ENCODE measurements at places on chromosomes 7 and 10. TPM values are rescaled to one million over a fixed set of nuclear protein-coding genes. Genes with fewer than 3 reads are reported as not detected.

ABI1 gene
- 95.8 TPM for total RNA-seq

SKAP2 gene
- total RNA-seq: 38.2 TPM

AASS gene
- total RNA-seq: 11.3 TPM

AKR1D1 gene
- 2.2 TPM for total RNA-seq

CPVL gene
- 109 TPM for total RNA-seq

RBM17 gene
- 290 TPM for total RNA-seq

CCDC3 gene
- 1.9 TPM for total RNA-seq

C10orf53 gene
- not detected for total RNA-seq

DNA sequence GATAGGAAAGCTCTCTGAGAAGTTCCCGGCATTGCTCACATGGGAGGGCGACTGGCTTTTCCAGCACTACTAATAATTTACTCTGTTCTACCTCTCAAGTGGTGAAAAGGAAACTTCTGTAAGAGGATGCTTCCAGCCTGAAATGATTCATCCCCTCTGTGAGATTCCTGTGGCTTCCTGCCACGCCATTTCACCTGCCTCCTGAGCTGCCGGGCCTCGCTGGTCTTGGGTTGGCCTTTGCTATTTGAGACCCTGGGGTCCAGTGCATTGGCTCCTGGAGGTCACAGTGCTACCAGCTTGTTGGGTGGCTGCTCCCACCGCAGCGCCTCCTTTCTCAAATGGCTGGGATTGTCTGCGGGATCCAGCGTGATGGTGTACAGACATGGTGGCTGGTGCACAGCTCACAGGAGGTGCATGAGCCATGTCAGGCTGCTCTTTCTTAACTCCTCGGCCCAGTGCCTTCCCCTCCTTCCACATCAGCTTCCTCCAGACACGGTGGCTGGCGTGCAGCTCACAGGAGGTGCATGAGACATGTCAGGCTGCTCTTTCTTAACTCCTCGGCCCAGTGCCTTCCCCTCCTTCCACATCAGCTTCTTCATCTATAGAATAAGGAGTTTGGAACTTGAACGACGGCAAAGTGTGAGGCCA lies 42.9 kb upstream of the PCBD1 start:
- H3K27ac ChIP-seq: no peak overlapping the region
- H3K36me3 ChIP-seq: no peaks in the 10 kb centered on the region
- no peak overlapping the region for H3K4me3 ChIP-seq

- no peaks in the 10 kb centered on the region for H3K4me1 ChIP-seq
- H3K4me3 ChIP-seq: no peak overlapping the region
These were observed 518.8 kb downstream of the PTPRN2 start for GRCh38 chr7:158068853-158069252.

DNA sequence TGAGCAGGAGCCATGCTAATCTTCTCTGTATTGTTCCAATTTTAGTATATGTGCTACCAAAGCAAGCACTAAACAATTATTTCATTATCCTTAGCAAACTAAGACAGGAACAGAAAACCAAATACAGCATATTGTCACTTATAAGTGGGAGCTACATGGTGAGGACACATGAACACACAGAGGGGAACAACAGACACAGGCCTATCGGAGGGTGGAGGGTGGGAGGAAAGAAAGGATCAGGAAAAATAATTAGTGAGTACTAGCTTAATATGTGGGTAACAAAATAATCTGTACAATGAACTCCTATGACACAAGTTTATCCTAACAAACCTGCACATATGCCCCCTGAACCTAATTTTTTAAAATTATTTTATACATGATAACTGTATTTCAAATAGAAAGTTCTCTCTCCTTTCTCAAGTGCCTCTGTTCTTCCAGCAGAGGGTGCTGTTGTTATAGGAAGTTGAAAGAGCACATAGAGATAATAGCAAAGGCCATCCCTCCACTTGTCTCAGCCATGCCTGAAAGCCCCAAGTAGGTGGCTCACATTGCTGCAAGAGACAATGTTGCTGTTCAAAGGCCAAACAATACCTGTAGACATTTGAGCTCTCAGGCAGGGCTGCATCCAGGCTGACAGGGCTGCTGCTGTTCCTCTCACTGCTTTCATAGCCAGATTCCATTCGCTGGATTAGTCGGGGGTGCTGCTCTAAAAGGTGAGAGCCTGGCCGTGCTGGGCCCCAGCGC lies 33.4 kb upstream of the PPP3CB start:
- no peak overlapping the region for H3K4me3 ChIP-seq
- H3K36me3 ChIP-seq: peaks cover 3% of the 10 kb centered on the region
- H3K4me1 ChIP-seq: peaks cover 3% of the 10 kb centered on the region

- no peak overlapping the region for H3K4me3 ChIP-seq
- no peaks in the 10 kb centered on the region for H3K36me3 ChIP-seq
- no peaks in the 10 kb centered on the region for H3K27me3 ChIP-seq
- no peak for DNase-seq
- H3K4me1 ChIP-seq: peaks cover 19% of the 10 kb centered on the region
These were observed 25.6 kb downstream of the FAM171A1 start for GRCh38 chr10:15345450-15345849.

DNA sequence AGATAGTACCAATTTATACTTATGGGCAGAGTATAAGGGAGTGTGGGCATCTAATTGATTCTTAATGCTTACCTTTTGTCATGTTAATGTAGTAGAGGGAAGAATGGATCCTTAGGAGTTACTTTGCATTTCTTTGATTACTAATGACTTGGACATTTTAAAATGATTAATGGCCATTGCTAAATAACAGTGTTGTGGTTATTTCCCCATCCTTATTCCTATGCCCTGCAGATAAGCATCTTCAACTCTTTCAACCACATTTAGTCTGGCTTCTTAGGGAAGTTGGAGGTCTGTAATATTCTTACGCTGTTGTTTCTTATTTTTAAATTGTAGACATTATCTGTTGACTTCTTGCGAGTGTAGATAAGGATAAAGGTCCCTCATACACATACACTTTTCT lies 37.2 kb downstream of the KAT6B start:
- DNase-seq: no peak
- no peaks in the 10 kb centered on the region for H3K36me3 ChIP-seq
- no peak overlapping the region for H3K4me3 ChIP-seq
- H3K27ac ChIP-seq: no peak overlapping the region
- H3K4me1 ChIP-seq: no peaks in the 10 kb centered on the region
- H3K27me3 ChIP-seq: no peaks in the 10 kb centered on the region

GRCh38 chr7:141915565-141915964 lies 634 bp upstream of the OR9A4 start:
- H3K27ac ChIP-seq: no peak overlapping the region
- H3K27me3 ChIP-seq: no peaks in the 10 kb centered on the region
- H3K4me3 ChIP-seq: no peak overlapping the region
- no peaks in the 10 kb centered on the region for H3K4me1 ChIP-seq

DNA sequence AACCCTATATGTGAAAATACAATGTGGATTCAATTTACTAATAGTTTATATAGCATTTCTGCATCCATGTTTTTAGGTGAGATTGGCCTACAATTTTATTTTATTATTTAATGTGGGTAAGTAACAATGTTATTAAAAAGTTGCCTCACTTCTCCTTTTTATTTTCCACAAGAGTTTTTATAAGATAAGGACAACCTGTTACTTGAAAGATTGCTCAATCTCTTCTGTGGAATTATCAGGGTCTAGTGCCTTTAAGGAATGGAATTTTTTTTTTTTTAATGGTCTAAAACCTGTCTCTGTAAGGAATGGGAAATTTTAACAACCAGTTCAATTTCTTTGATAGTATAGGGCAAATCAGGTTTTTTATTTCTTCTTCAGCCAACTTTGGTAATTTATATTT lies 53.9 kb upstream of the RAB18 start:
- no peak for DNase-seq
- no peak overlapping the region for H3K4me3 ChIP-seq
- no peak overlapping the region for H3K27ac ChIP-seq

DNA sequence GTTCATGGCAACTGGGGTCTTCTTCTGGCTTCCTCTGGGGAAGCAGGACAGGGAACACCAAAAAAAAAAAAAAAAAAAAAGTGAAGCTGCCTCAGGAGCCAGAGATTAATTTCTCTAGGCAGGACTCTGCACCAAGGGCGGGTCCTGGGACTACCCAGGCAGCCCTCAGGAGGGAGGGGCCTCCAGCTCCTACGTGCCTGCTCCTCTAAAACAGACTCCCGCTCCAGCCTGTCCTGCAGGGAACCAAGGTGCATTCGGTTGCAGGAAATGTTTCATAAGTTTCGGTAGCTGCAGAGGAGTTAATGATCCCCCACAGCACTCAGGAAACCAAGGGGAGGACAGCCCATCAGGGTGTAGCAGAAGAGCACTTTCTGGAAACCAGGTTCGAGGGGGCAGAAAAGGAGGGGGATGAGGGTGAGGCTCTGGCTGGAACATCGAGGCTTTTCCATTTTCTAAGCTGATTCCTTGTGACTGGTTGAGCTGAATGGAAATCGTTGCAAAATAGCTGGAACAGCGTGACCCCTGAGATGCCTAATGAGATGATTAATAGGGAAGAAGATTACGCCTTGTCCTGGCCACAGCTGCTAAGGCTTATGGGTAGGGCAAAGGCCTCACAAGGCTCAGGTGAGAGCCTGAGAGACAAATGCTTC lies 84.2 kb downstream of the STRA8 start:
- H3K4me3 ChIP-seq: no peak overlapping the region
- no peak overlapping the region for H3K27ac ChIP-seq
- H3K27me3 ChIP-seq: no peaks in the 10 kb centered on the region
- no peaks in the 10 kb centered on the region for H3K4me1 ChIP-seq
- no peaks in the 10 kb centered on the region for H3K36me3 ChIP-seq

DNA sequence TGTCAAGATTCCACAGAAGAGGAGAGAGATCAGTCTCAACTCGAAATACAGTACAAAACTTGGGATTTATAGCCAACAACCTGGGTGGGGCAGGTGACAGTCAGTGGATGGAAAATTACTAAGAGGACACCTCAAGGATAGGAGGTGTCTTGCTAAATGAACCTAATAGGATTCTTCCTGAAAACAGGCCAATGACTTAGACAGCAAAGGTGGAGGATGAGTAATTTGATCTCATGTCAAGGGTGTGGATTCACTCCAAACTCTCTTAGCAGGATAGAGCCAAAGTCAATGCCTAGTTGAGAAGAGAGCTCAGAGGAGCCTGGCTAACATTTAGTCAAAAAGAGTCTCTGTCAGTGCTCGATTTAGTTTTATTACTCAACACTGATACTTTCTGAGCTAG lies 106.7 kb upstream of the INSYN2A start:
- no peak overlapping the region for H3K27ac ChIP-seq
- H3K27me3 ChIP-seq: no peaks in the 10 kb centered on the region
- no peaks in the 10 kb centered on the region for H3K36me3 ChIP-seq
- H3K4me3 ChIP-seq: no peak overlapping the region

GRCh38 chr7:116258734-116259133 lies 48.4 kb downstream of the TES start:
- H3K27me3 ChIP-seq: no peaks in the 10 kb centered on the region
- H3K27ac ChIP-seq: no peak overlapping the region
- peaks cover 12% of the 10 kb centered on the region for H3K4me1 ChIP-seq
- no peaks in the 10 kb centered on the region for H3K36me3 ChIP-seq

- H3K36me3 ChIP-seq: no peaks in the 10 kb centered on the region
- no peaks in the 10 kb centered on the region for H3K4me1 ChIP-seq
- H3K27me3 ChIP-seq: no peaks in the 10 kb centered on the region
These were observed at the start of gene C10orf90 for GRCh38 chr10:126670056-126670894. TSS of gene C10orf90 (minus strand) at chr10:126670693. CDS start at chr10:126670480, 213 bp downstream.

- no peak overlapping the region for H3K4me3 ChIP-seq
- no peaks in the 10 kb centered on the region for H3K27me3 ChIP-seq
- H3K36me3 ChIP-seq: no peaks in the 10 kb centered on the region
- no peak overlapping the region for H3K27ac ChIP-seq
- DNase-seq: no peak
These were observed 76.1 kb upstream of the LYZL2 start for GRCh38 chr10:30705625-30706149.

All from Caco-2 (cell line).